ENCODE measurements at places on chromosomes 4 and X. TPM values are rescaled to one million over a fixed set of nuclear protein-coding genes. Genes with fewer than 3 reads are reported as not detected.

- H3K4me1 ChIP-seq = no peaks in the 10 kb centered on the region
- H3K36me3 ChIP-seq = no peaks in the 10 kb centered on the region
- no peak overlapping the region for H3K4me3 ChIP-seq
- DNase-seq = no peak
These were observed 102.5 kb downstream of the CPEB2 start for GRCh38 chr4:15104825-15105224.

GRCh38 chrX:17527135-17527701, 152.2 kb downstream of the NHS start:
- no peak overlapping the region for H3K4me3 ChIP-seq
- DNase-seq = no peak
- H3K27me3 ChIP-seq = peaks cover 6% of the 10 kb centered on the region

GRCh38 chr4:138410266-138410665, 168.1 kb upstream of the SLC7A11 start:
- no peak overlapping the region for H3K4me3 ChIP-seq
- H3K4me1 ChIP-seq = no peaks in the 10 kb centered on the region
- no peak overlapping the region for H3K27ac ChIP-seq
- H3K36me3 ChIP-seq = no peaks in the 10 kb centered on the region
- no peak for DNase-seq

- no peak overlapping the region for H3K27ac ChIP-seq
- H3K27me3 ChIP-seq = no peaks in the 10 kb centered on the region
- no peak for DNase-seq
- no peak overlapping the region for H3K4me3 ChIP-seq
- no peaks in the 10 kb centered on the region for H3K36me3 ChIP-seq
- no peaks in the 10 kb centered on the region for H3K4me1 ChIP-seq
These were observed 84.7 kb upstream of the NDST3 start for GRCh38 chr4:117949621-117950020.

DNA sequence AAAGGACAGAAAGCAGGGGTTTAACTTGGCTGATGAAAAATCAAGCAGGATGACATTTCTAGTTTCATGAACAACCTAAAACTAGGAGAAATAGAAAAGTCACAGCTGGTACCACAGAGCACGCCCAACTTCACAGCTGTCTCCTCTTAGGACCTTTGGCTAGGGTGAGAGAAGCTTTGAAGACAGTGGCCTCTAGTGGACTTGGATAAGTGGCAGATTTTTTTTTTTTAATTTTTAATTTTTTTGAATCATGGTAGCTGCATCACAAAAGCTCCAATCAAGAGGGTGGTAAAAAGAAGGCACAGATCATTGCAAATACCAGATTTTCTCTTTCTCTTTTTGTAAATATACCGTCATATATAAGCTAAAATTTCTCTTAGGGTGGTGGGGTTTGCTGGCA, 20.2 kb upstream of the MAP3K15 start:
- no peak overlapping the region for H3K27ac ChIP-seq
- H3K4me3 ChIP-seq = no peak overlapping the region
- no peaks in the 10 kb centered on the region for H3K27me3 ChIP-seq
- H3K4me1 ChIP-seq = peaks cover 2% of the 10 kb centered on the region

DNA sequence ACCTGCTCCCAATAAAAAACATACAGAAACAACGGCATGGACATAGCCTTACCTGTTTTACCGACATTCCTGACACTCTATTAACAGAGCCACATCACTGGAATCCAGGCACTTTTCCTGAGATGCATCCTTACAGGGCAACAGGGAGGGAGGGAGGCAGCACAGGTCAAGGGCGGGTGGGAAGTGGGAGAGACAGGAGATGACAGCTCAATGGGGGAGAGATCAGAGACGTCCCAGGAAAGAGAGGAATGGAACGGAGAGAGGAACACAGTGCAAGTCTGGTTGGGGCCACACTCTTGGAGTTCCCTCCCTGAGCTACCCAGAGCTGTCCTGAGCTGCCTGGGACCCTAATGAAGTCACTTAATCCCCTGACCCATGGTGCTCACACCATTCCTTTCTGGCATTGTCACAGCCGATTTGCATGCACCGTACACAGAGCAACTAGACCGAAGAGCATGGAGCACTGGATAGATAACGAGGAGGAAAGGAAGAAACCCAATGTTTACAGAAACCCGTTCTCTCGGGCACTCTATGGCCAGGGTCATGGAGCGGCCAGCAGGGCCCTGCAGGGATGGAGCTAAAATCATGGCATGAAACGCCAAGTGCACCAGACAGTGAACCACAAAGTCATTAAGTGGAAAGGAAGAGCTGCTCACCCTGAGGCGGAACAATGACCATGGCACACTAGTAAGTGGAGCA, 93.1 kb downstream of the NSUN7 start:
- H3K4me3 ChIP-seq = no peak overlapping the region
- peaks cover 6% of the 10 kb centered on the region for H3K4me1 ChIP-seq
- no peak for DNase-seq

Gene FGD1
- not detected for total RNA-seq

DNA sequence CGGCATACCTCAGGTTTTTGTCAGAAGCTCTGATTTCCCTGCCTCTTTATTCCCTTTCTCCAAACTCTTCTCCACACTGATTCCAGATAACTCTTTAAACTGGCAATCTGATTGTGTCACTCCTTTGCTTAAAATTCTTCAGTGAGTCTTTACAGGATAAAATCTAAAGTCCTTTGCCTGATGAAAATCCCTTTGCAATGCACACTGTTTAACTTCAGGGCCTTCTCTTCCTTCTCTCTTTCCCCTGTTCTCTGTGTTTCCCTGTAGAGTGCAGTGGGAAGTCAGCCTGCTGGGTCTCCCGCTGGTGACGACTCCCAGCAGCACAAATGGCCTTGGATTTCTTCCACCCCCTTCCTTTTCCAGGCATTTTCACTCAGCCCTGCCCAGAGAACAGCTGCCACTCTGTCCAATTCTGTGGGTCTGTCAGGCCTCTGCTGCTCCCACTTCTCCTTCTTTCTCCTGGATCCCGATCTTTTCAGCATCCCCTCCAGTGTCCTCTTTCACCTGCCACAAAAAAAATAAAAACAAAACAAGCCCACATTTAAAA, 189.9 kb upstream of the NWD2 start:
- no peaks in the 10 kb centered on the region for H3K36me3 ChIP-seq
- H3K27me3 ChIP-seq = no peaks in the 10 kb centered on the region
- DNase-seq = no peak
- H3K4me1 ChIP-seq = no peaks in the 10 kb centered on the region
- H3K4me3 ChIP-seq = no peak overlapping the region

DNA sequence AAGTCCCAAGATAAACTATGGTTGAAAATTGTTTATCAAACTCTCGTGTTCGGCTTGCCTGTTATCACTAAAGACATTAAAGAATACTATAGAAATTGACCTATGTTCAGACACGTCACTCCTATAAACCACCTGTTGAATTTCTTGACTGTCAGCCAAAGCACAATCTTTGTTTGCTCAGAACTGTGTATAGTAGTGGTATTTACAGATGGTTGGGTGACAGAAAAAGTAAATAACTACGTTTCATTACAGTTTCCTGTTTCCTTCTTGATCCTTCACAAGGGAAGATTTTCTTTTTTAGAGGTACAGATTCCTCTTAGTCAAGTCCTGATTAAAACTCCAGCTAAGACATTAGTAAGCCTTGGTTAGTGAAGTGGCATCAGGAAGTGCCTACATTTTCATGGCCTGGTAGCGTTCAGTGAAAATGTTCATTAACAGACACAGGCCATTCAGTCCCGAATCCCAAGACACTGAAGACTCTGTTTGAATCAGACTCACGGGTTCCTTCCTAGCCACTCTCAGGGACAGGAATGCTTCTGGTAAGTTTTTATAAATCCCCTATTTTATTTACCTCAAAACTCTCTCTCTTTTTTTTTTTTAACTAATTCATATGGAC, at the start of gene SMIM31:
TSS of gene SMIM31 (plus strand) at position 259 of the 616 bp plus-strand sequence. CDS start 16,313 bp downstream, outside the sequence.
- DNase-seq = no peak
- no peaks in the 10 kb centered on the region for H3K36me3 ChIP-seq
- no peak within 1 kb of the TSS for H3K27ac ChIP-seq
- H3K4me1 ChIP-seq = peaks cover 2% of the 10 kb centered on the region
- H3K27me3 ChIP-seq = peaks cover 22% of the 10 kb centered on the region
- no peak within 1 kb of the TSS for H3K4me3 ChIP-seq

Gene HERC3
- 53.4 TPM for total RNA-seq

Gene ZFX
- total RNA-seq = 55.8 TPM
